ENCODE measurements at places on chromosomes 5 and 9.

- no peak for DNase-seq
These were observed 80.0 kb downstream of the AK8 start for GRCh38 chr9:132797861-132798659.

DNA sequence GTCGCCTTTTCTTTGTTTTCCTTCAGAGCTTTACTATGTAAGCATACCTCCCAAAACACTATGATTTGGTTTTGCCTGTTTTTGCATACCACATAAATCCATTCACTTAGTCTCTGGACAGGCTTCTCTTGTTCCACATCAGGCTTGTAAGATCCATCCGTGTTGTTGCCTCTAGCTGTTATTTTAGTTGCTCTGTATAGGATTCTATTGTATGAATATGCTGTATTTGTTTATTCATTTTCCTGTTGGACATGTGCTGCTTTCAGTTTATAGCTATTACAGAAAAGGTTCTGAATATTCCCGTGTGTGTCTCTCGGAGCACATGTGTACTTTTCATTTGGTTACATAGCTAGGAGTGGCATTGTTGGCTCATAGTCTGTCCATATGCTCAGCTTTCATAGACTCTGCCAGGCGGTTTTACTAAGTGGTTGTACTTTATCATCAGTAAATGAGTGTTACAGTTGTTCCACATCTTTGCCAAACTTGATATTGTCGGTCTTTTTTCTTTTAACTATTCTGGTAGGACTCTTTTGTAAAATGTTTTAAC, 41.8 kb downstream of the NUP214 start:
- DNase-seq = no peak

DNA sequence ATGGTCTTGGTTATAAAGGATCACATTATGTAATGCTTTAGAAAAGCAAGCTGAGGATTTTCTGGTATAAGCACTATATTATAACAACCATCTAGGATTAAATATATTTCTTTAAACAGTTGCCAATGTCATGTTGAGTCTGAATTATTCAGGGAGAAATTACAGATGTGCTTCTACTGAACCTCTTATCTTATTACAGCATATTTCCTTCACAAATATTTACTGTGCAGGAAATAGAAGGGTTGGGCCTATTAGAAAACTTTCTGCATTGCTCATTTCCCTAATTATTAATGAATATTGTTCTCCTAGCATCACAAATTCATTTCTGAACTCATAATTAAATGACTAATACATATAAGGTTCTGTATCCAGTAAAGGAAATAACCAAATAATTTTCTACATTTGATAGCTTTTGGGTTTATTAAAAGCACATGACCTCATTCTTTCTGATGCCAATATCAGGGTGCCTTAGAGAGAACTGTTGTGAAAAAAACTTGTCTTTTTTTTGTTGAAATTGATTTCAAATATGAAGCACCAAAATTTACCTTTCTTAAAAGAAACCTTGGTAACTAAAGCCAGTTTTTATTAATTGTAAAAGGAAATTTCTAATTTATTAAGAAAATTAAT, 476.8 kb upstream of the PTGER4 start:
- no peak for DNase-seq

DNA sequence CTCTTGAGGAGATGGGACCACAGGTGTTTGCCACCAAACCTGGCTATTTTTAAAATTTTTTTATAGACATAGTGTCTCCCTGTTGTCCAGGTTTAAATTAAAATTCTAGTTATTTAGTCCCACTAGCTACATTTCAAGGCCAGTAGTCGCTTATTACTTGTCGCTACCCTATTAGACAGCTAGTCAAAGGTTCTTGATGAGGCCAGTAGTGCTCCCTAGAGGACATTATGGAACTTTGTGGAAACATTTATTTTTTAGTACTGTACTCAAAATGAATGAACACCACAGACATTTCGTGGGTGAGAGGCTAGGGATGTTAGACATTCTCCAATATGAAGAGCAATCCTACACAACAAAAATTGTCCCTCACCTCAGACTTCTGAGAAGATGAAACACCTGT, 14.4 kb upstream of the GRXCR2 start:
- DNase-seq = no peak

DNA sequence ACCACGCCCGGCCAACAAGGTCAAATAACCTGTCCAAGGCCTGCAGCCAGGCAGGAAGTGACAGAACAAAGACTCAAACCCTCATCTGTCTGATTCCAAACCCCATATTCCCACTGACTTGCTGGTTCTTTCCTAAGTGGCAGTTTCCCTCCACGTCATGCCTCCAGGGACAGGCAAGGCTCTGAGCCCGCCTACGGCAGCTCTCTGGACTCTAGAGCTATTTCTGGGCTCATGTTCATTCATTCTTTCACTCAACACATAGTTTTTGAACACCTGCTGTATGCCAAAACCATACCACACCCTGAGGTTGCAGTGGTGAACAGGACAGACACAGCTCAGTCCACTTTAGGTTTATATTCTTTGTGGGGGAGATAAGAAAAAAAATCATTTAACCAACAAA, 5.2 kb upstream of the FBP1 start:
- DNase-seq = no peak

GRCh38 chr5:75512383-75513074, 838 bp downstream of the POLK start:
- no peak for DNase-seq

DNA sequence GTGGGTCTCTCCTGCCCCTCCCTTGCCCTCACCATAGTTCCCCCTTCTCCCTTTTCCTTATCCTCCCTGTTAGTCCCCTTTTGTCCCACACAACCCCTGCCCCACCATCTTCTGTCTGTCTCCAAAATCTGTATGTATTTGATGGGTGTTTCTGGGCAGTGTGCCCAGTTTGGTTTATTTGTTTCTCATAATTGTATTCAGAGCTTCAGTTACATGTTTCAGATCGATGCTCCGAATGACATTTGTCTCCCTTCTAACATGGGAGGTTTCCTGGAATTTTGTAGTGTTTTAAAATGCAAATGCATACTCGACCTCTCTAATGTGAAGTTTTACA, 22.2 kb downstream of the FBXL7 start:
- no peak for DNase-seq

- no peak for DNase-seq
These were observed 2.6 kb upstream of the HABP4 start for GRCh38 chr9:96447406-96447805.

DNA sequence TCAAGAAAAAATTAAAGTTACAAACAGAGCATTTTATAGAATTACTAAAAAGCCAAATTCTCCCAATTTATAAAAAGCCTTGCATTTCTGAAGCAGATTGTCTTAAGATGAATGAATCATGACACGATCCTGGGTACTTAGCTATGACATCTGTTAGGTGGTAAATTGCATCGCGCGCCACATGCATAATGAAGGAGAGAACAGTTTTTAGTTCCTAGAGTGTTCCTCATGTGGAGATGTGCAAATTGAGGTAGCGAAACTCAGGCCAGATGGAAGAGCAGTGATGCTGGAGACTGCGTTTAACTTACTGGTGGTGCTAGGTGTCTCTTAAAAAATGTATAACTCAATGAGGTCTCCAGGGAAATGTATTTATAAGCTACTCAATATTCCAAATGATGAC, 516.1 kb downstream of the EFNA5 start:
- DNase-seq = no peak

DNA sequence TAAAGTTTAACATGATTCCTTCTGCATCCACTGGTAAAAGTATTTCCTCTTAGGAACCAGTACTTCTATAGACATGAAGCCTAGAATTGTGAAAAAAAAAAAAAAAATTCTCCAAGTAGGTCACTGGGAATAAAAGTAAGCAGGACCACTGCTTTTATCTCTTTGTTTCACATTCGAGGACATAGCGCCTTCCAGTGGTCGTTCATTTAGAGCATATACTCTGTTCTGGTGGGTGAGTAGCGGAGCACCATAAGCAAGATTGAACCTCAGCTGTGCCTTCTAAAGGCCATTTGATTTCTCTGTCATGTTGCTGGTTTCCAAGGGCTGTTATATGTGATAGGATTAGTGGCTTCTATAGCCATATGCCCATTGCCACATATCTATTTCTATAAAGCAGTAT, 393.1 kb downstream of the TMEM232 start:
- DNase-seq = no peak

- DNase-seq = no peak
These were observed 451.3 kb downstream of the NFIB start for GRCh38 chr9:13862654-13863053.

- no peak for DNase-seq
These were observed 83.6 kb upstream of the PITX1 start for GRCh38 chr5:135117590-135117989.

GRCh38 chr5:6728011-6728794, 15.0 kb downstream of the TENT4A start:
- no peak for DNase-seq

DNA sequence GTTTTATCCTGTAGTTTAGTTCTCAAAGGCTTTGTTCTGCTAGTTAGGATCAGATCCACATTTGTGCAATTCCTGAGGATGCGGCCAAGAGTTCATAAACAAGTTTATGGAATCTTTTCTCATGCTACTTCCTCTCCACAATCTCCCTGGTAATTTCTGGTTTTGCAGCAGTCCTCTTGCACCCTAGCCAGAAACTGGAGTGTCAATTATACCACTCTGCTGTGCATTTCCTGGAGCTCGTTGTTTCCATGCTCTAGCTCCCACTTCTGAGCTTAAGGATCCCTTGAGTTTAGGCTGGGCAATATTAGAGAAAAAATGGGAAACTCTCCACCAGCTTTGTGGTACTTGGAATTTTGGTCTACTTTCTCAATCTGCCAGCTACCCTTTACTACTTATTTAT, 474.7 kb downstream of the DIRAS2 start:
- DNase-seq = no peak

DNA sequence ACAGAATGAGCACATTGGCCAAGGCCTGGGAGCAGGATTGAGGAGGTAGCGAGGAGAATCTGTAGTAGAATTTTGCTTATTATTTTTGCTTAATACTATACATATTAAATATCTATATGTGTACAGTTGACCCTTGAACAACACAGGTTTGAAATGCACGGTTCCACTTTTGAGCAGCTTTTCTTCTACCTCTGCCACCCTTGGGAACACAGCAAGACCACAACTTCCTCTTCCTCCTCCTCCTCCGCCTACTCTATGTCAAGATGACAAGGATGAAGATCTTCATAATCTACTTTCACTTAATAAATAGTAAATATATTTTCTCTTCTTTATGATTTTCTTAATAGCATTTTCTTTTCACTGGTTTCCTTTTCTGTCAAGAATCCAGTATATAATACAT, 541.4 kb downstream of the KCTD16 start:
- DNase-seq = no peak

GRCh38 chr5:159252195-159252594, 10.9 kb upstream of the UBLCP1 start:
- DNase-seq = no peak

GRCh38 chr5:181215997-181216989, 6.8 kb upstream of the TRIM41 start:
- no peak for DNase-seq

DNA sequence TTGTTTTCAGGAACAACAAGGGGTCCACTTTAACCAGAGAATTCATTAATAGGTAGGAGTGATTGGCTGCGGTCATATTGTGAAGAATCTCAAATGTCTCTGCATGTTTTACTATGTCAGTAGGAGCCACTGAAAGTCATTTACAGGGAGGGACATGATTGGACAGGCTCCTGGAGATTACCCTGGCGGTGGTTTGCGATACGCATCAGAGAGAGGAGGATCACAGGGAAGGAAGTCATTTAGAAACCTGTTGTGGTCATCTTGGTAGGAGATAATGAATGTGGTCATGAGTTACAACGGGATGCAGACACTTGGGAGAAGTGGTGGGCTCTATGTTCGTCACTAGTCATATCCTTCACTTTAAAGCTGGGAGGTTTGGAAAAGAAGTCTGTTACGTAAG, 262.8 kb downstream of the FAM114A2 start:
- DNase-seq = no peak

GRCh38 chr5:172556262-172556661, 84.8 kb upstream of the NEURL1B start:
- no peak for DNase-seq

DNA sequence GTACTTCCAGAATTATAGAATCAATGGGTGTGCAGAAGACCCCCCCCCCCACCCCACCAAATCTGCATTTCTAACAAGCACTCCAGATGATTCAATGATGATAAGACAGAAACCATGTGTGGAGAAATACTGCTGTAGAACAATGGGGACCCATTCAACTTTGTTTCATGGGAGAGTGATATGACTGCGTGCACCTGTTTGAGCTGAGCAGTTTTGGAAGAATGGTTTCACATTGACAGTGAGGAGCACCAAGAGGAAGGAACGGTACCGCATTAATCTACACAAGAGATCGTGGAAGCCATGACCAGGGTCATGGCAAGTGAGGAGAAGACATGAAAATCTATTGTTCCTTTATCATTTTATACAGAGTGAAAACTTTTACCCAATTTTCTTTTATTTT, 202.7 kb downstream of the CD180 start:
- no peak for DNase-seq

- DNase-seq = no peak
These were observed 37.2 kb upstream of the SMIM32 start for GRCh38 chr5:136230176-136230575.

DNA sequence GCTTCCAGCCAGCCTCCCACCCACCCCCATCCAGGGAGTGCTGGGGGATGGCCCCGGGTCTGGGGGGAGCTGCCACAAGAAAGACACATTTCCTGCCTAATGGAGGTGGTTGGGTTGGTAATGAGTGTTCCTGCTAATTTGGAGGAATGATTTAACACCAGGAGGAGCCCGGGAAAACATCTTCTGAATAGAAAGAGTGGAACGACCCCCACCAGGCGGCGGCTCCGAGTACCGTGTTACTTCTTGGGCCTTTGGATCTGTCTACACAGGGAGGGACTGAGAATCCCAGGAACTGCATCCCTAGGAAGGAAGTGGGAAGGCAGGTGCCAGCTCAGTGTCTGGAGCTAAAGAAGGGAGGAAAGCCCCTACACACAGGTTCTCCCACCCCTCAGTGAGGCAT, 64.6 kb downstream of the TSPAN17 start:
- DNase-seq = no peak

DNA sequence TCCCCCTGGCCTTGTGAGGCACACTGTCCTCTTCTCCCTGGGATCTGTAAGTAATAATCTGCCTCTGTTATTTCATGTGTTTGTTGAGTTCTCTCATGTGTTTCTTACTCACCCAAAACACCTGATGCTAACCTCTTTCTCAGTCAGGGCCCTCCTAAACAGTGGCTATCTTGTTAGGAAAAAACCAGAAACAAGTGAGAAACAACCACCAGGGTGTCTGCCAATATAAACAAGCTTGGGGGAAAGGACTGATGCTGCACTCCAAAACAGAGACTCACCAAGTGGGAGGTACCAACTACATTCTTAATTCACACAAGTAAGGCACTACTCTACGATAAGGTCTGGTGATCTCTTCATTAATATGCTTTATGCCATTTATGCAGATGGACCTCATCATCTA, 564.4 kb downstream of the SEMA5A start:
- DNase-seq = no peak

- DNase-seq = no peak
These were observed 182.5 kb downstream of the EDIL3 start for GRCh38 chr5:84202136-84202535.

Data from activated CD4-positive, alpha-beta T cell treated with anti-CD3 and anti-CD28 coated beads for 24 hours (primary cell).